ENCODE measurements at places on chromosomes 7 and 10. TPM values are rescaled to one million over a fixed set of nuclear protein-coding genes. Genes with fewer than 3 reads are reported as not detected.

Gene TMEM225B
- total RNA-seq = 0.26 TPM

Gene POLR2J2
- total RNA-seq = 5.0 TPM

Gene PON1
- total RNA-seq = under 0.01 TPM

Gene NSMCE4A
- total RNA-seq = 24.0 TPM
